ENCODE measurements at places on chromosomes 4 and X. TPM values are rescaled to one million over a fixed set of nuclear protein-coding genes. Genes with fewer than 3 reads are reported as not detected.

Gene NPY1R
- total RNA-seq: not detected

Gene MUC7
- total RNA-seq: not detected

Gene BANK1
- total RNA-seq: not detected

Gene GPR82
- 0.20 TPM for total RNA-seq

Gene PABPC5
- not detected for total RNA-seq

GRCh38 chr4:25786497-25787065 lies 76.2 kb downstream of the SEL1L3 start:
- DNase-seq: no peak

GRCh38 chrX:41085512-41085877 lies 250 bp downstream of the USP9X start:
- DNase-seq: peak; percentile 71

- no peak for DNase-seq
Observed at GRCh38 chrX:122238801-122239200, 945.3 kb upstream of the GRIA3 start.

DNA sequence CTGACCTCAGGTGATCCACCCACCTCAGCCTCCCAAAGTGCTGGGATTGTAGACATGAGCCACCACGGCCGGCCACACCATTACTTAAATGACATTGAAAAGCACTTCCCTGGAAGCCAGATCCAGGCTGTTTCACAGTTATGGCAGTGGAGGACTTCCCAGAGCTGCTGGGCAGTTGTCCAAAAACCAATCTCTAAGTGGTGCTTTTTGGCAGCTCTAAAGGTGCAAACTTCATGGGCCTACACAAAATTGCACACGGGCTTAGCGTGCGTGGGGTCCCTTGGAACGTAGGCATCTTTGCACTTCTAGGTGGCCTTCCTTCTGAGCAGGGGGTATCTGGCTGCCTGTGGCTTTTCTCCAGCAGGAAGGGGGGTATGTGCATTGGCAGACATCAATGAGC lies 172.3 kb downstream of the SHOX start:
- no peak for DNase-seq

- DNase-seq: no peak
Observed at GRCh38 chr4:74967324-74967723, 34.4 kb downstream of the PARM1 start.

DNA sequence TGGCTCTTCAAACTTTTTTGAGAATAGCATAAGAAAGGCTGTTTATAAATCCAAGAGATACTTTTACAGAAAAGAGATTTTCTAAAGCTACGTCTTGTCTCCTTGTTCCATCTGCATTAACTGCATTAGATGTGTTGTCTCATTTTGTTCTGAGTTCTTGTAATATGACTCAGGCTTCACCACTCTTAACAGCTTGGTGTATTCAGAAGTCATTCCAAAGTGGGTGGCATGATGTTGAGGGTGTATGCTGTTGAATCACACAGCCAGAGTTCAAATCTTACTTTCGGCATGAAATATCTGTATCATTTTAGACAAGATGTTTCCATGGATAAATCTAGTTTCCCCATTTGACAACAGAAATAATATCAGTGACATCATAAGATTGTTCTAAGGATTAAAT lies 30.1 kb downstream of the SYTL5 start:
- no peak for DNase-seq

- DNase-seq: no peak
Observed at GRCh38 chr4:17477774-17478472, 34.0 kb downstream of the QDPR start.

DNA sequence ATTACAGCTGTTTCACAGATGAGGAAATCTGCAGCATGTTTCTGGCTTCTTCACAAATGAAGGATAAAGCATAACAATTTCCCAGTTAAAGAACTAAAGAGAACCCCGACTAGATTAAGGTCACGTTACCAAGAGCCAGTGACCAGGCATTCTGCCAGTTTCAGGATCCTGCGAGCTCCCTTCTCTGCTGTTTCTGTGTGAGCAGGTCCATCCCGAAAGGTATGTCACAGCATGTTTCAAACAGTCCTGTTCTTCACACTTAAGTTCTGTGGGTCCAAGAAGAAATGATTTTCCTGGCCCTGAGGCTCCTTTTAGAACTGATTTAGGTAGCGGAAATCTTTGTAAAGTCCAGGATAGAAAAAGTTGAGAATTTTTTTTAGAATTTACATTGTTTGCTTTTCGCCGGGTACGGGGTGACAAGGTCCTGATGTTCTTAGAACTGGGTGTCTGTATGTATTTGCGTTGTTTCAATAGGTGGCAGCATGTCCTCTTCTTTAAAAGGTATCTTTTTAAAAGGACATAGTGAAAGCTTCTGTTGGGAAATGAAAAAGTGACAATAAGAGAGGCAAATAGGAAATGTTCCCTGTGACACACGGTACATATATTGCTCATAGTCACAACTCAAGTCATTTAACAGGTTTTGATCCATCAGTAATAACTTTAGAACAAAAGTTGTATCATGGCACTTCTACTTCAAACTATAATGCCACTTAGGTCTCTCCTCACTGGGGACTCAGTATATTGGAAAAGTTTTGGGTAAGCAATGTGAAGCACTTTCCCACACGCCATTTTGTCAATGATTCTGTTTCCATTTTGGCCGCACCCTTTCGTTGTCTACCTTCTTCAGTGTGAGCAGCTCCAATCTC lies 18.4 kb downstream of the IL21 start:
- DNase-seq: no peak

- no peak for DNase-seq
Observed at GRCh38 chrX:138001226-138001625, 435.3 kb downstream of the ZIC3 start.

- no peak for DNase-seq
Observed at GRCh38 chr4:138028923-138029322, 213.2 kb downstream of the SLC7A11 start.

GRCh38 chrX:14029425-14030173 lies at the start of gene GEMIN8:
Gene GEMIN8 (minus strand): TSS chrX:14029892. CDS start chrX:14021478, 8,414 bp downstream.
- DNase-seq: peak; percentile 88

All from OCI-LY7 (cell line).